ENCODE measurements at places on chromosomes 11 and 22.
A peak's percentile ranks its signal among the peaks of the same experiment; 100 is the strongest.

- DNase-seq: no peak
These were observed 10.2 kb downstream of the BCR start for GRCh38 chr22:23190526-23190925.

GRCh38 chr11:105718641-105719040 is 108.8 kb downstream of the GRIA4 start:
- no peak for DNase-seq

GRCh38 chr22:19419464-19420178 is 11.9 kb downstream of the HIRA start:
- DNase-seq: no peak

- no peak for DNase-seq
These were observed 441.1 kb downstream of the TBC1D22A start for GRCh38 chr22:47203554-47203991.

GRCh38 chr11:119726150-119726553 is 2.8 kb downstream of the NECTIN1 start:
- no peak for DNase-seq

GRCh38 chr11:31943056-31943780 is 132.1 kb upstream of the PAX6 start:
- DNase-seq: no peak

DNA sequence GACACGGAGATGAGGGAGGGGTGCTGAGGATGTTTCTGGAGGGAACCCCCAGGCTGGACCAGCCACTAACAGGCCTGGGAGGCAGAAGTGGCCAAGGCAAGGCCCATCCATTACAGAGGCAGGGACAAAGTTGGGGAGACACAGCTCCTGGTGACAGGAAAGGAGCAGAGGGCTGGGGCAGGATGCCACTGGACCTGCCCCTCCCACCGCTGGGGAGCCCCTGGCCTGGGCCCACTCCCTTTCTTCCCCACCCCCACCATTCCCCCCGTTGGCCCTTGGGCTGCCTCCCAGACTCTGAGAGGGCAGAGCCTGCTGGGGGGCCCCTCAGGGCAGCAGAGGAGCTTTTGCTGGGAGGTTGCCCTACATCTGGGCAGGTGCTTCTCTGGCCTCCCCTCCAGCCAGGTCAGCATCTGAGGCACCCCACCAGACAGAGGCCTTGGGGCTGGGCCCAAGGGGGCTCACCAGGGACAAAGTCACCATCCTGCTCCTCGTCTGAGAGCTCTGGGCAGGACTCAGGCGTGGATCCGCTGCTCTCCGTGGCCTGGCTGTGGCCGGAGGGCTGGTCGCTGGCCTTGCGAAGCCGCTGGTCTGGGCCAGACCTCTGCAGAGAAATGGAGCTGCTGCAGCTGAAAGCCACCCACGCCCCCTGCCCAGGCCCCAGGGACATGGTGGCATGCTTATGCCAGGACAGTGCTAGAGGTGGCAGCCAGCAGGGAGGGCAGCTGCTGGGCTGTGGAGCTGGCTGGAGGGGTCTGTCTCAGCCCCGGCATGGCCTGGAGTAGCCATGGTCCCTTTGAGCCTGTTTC is 33.1 kb upstream of the CARS1 start:
- no peak for DNase-seq

- no peak for DNase-seq
These were observed 191.6 kb upstream of the CNTN5 start for GRCh38 chr11:98828986-98829708.

- peak; percentile 57 for DNase-seq
These were observed 3.8 kb upstream of the FLI1 start for GRCh38 chr11:128689948-128690664.

DNA sequence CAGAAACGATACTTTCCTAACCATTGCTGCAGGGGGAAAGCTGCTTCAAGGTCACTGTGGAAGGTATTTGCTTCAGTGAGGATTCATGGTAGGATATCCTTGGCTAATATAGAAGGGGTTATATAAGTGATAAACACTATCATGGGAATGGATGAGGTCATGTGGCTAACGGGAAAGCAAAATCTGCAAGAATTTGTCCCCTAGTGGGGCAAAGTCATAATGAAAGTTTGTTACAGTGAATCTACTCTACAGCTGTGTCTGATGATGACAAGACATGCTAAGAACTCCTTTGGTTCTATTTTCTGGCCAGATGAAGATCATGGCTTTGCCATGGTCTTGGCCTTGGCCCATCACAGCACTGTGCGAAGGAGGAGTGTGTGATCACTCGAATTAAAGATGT is 13.8 kb downstream of the MMP20 start:
- DNase-seq: no peak

GRCh38 chr11:115317277-115318185 is 186.7 kb downstream of the CADM1 start:
- DNase-seq: no peak

GRCh38 chr11:10678101-10678500 is 15.5 kb downstream of the IRAG1 start:
- no peak for DNase-seq

- DNase-seq: no peak
These were observed 20.8 kb downstream of the SGSM1 start for GRCh38 chr22:24826710-24827285.

GRCh38 chr11:129018991-129019390 is 76.3 kb upstream of the TP53AIP1 start:
- no peak for DNase-seq

DNA sequence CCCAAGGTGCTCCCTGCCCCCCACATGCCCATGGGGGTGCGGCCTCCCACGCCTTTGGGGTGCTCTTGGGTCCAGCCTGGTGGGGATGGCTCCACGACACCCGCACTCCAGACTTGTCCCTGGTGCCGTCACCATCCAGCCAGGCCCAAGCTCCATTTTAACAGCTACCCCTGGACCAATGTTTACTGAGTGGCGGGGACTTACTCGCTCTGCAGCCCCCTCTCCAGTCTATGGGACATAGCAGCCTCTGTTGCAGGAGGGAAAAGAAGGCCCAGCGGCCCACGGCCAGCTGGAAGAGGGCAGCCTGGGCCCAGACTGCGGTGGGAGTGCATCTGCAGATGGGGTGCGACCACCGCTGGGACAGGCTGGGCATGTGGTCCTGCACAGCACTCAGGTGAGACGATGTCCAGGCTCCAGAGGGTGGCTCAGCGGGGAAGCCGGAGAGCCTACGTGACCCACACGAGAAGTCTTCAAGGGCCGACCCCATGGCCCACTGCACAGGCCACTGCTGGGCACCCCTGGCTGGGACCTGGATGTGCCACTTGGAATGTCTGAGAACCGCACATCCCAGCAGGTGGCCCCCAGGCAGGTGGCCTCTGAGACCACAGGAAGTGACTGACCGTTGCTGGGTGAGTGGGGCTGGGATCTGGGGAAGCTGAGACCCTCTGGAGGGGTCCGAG is 18.1 kb downstream of the IL17REL start:
- no peak for DNase-seq

DNA sequence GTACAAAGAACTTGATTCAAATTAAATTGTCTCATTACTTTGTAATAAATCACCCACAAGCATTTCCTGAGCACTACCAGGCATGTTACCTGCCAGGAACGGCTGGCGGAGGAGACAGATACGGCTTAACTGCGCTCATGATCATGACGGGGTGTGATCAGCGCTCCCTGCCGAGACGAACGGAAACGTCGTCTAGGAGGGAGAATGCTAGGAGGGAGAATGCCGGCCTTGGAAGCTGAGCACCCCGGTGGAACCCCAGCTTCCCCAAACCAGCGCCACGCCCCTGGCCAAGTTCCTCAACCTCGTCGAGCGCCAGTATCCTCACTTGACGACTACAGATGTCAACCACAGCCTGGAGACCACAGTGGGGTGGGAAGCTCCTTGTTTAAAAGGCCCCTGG is 272.8 kb downstream of the CTTN start:
- no peak for DNase-seq

- no peak for DNase-seq
These were observed 20.7 kb downstream of the CHID1 start for GRCh38 chr11:889687-890475.

GRCh38 chr22:28911304-28911690 is 27.9 kb downstream of the ZNRF3 start:
- DNase-seq: no peak

- no peak for DNase-seq
These were observed 38.0 kb downstream of the CDKN1C start for GRCh38 chr11:2847561-2847960.

- no peak for DNase-seq
These were observed 34.9 kb downstream of the JRKL start for GRCh38 chr11:96424693-96425092.

- peak; percentile 85 for DNase-seq
These were observed 883 bp downstream of the HIPK3 start for GRCh38 chr11:33257897-33258630.

- DNase-seq: no peak
These were observed 227.2 kb upstream of the RAG2 start for GRCh38 chr11:36825251-36825650.

DNA sequence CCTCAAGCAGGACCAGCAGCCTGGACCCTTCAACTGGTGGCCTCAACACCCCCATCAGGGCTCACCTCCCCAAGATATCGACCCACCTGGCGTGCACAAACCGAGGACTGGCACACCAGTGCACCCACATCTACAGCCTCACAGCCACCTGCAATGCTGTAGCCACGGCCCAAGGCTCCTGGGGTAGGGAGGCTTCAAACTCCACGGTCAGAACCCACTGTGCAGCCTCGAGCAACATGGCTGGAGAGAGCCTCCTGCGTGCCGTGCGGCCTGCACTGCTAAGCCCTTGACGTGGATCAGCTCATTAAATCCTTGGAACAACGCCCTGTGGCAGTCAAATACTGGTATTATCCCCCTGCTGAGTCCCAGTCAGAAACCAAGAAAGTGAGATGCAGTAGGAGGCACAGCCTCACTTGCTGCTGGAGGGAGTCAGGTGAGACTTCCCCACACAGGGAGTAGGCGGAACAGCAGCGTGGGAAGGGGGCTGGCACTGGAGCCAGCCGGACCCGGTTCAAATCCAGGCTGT is 4.6 kb downstream of the CARD10 start:
- no peak for DNase-seq

DNA sequence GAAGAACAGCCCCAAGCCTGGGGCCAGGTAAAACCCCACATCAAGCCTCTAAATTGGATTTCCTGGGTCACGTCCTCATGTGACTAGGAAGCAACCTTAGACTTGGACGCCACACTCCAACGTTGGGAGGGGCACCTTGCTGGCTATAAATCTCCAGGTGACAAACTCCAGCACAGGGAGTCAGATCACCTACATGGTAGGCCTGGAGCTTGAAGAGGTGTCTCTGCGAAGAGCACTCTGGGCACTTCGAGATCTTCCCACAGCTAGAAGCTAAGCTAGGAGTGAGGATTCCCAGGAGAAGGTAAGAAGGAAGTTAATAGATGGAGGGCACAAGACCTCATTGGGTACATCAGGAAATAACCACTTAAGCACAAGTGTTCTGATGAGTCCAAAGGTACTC is 77.1 kb upstream of the GNAZ start:
- DNase-seq: no peak

- no peak for DNase-seq
These were observed 385.9 kb upstream of the ANO5 start for GRCh38 chr11:21806947-21807346.

GRCh38 chr11:4637662-4638047 is 378 bp downstream of the OR51D1 start:
- no peak for DNase-seq
